NCI-H1694 treated with DMSO at 0.1 percent for 48 hours (cell line): ENCODE measurements at places on chromosomes 7 and 10.

- peak; percentile 53 for DNase-seq
Measured at GRCh38 chr10:15433850-15434537, 62.9 kb upstream of the FAM171A1 start.

- peak; percentile 57 for DNase-seq
Measured at GRCh38 chr7:33757563-33758165, 147.7 kb upstream of the BMPER start.

- DNase-seq: no peak
Measured at GRCh38 chr10:62057850-62058249, 156.4 kb downstream of the ARID5B start.

DNA sequence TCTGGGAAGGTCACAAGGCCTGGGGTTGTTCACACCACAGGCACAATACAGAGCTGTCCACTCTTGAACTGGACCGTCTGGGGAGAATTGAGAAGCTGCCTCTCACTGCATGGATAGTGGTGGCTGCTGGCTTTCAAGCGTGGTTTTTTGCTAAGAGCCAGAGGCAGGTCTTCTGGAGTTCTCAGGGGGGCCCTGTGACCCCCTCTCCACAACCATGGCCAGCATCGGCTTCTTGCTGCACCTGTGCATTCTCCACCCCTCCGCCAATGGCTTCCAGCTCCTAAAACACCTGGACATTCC is 140.3 kb downstream of the ADCY1 start:
- DNase-seq: no peak

- DNase-seq: no peak
Measured at GRCh38 chr10:46330894-46331293, 44.1 kb downstream of the ANTXRL start.

GRCh38 chr10:44898665-44899064 is 12.5 kb upstream of the TMEM72 start:
- DNase-seq: no peak

DNA sequence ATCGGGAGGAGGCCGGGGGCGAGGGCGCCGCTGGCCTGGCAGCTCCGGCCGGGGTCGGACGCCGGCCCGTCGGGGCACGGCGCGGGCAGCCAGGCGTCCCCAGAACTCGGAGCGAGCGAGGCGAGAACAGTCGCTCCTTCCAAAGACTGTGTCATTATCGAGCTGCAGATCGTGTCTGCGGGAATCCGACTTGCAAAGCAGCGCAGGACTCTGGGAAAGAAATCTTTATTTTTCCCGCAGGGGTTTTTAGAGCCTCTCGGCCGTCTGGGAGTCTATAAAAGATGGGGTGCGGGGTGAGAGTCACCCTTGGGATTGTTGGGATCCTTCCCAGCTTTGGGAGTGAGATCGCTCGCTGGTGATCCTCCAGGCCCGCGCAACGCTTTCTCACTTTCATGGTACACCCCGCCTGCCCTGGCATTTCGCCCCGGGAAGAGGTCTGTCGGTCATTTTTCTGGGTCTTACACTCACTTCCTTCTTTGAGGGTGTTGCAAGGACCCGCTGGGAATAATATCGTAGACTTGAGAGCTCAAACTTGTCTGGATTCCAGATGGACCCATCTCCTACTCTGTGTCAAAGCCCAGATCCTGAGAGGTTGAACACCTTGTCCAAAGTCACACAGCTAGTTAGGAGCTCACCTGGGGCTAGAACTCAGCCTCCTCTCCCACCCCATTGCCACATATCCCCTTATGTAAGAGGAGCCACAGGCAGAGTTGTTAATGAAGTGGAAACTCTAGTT is 1.0 kb downstream of the UBTD1 start:
- DNase-seq: no peak

DNA sequence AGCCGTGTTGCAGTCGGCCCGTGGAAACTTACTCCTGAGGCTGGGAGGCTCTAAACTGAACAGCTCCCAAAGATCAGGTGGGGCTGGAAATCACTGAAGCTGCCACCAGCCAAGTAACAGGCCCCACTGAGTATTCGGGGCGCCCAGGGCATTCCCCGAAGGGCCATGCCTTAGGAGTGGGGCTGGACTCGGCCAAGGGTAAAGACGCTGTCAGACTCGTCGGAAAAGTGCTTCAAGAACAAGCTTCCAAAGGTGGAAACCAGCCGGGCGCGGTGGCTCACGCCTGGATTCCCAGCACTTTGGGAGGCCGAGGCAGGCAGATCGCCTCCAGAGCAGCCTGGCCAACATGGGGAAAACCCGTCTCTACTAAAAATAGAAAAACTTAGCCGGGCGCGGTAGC is 102.8 kb downstream of the GALNT11 start:
- no peak for DNase-seq

GRCh38 chr10:114334301-114334700 is 70.0 kb downstream of the AFAP1L2 start:
- DNase-seq: no peak

- no peak for DNase-seq
Measured at GRCh38 chr7:66732439-66732838, 8.1 kb upstream of the RABGEF1 start.

- no peak for DNase-seq
Measured at GRCh38 chr10:125631806-125632205, 51.2 kb downstream of the TEX36 start.

DNA sequence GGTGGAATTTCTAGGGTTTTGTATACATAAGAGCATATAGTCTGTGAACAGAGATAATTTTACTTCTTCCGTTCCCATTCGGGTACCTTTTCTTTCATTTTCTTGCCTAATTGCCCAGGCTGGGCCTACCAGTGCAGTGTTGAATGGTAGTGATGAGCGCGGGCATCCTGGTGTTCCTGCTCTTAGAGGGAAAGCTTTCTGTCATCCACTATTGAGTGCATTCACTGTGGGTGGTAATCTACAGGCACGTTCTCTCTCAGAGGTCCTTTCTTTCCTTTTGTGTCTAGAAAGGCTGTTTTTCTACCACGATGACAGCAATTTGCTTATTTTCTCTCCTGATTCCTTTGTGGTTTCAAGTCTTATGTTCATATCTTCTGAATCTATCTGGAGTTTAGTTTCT is 65.0 kb downstream of the INPP5A start:
- no peak for DNase-seq

- DNase-seq: no peak
Measured at GRCh38 chr10:95920798-95921426, 13.1 kb downstream of the CC2D2B start.

- no peak for DNase-seq
Measured at GRCh38 chr7:138898255-138898654, 82.9 kb downstream of the KIAA1549 start.

DNA sequence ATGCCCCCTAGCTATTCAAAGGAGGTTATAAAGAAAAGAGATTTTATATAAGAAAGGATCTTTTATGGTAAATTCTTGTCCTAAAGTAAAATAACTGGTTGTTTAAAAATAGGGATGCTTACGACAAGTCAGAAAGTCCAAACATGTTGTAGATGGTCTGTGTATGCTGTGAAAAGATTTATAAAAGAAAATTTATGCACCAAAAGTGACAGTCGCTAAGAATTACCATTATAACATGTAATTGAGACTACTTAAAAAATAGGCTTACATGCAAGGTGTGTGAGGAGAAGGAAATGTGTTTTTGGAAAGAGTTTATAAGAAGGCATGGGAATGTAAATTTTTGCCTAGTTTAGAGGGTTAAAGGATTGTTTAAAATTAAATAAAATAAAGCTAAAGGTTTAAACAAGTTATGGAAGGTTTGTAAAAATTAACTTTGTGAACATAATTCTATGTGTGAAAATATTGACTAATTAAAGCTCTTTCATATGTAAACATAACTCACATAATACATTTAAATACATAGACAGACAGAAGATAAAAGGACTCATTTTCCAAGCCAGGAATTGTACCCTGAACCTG is 118.5 kb downstream of the LYZL1 start:
- DNase-seq: no peak

DNA sequence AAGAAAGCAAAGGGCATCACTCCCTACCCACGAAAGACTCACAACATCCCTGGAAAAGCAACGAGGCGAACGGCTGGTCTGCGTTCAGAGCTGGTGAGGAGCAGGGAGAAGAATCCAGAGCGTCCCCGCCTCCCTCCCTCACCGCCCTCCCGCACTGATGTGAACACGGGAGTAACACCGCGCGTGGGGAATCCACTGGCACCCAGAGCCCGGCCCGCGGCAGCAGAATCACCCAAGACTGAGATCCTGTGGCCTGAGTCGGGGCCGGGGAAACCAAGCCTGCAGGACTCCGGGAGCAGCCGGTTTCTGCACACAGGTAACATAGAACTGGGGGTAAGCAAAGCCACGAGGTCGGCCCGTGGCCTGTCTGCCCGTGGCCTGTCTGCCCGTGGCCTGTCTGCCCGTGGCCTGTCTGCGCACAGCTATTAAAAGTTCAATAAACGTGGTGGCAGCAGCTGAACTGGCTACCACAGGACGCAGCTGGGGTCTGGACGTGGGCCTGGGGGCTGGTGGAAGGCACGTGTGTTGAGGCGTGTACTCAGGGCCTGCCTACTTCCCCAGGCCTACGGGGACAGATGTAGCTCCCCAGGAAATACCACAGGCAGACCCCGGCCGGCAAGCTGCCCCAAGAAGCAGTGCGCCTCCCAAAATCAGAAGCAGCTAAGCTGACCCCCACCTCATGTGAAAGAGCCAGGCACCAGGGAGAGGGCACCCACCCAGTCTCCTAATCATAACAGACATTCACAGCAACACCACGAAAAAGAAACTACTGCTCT is 23.0 kb downstream of the DIP2C start:
- no peak for DNase-seq

DNA sequence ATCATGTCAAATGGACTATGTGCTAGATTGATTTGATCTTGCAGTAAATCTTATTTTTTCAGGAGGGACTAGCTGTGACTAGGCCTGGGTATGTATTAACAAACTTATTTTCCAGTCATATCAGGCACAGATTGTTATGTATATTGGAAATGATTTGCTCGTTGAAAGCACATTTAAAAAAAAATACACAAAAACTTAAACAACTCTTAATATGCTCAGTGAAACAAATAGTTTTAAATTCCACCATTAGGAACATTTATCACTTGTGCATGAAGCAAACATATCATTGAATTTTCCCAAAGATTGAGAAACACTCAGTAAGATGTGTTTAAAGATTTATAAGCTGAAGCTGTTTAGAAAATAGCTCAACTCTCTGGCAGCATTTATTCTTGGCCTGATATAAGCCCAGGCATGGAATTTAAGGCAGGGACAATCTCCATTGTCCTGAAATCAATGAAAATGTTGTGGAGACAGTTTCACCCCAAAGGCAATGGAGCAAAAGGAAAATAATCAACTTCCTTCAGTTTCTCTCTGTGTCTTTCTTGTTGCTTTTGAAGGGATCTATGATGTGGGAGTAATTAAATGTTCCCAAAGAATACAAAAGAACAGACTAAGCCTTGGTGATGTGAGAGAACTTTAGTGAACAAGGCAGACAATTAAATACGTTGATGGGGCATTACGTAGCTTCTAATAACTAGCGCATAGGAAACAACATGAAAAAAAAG is 250.3 kb downstream of the GPR37 start:
- no peak for DNase-seq

DNA sequence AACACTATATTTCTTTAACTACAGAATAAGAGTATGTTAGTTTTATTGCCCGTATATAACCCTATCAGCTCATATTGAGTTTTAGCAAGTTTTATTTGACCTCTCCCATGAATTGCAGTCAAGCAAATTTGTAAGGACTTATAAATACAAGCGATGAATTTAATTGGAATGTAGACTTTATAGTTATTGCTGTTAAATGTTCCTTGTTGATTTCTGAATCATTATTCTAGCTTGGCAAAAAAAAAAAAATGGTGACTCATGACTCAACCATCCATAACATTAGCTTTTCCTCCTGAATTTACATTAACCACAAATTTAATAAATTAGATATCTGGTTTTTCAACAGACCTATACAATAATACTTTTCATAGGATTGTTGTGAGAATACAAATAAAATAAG is 334.0 kb upstream of the LRRTM3 start:
- DNase-seq: no peak

DNA sequence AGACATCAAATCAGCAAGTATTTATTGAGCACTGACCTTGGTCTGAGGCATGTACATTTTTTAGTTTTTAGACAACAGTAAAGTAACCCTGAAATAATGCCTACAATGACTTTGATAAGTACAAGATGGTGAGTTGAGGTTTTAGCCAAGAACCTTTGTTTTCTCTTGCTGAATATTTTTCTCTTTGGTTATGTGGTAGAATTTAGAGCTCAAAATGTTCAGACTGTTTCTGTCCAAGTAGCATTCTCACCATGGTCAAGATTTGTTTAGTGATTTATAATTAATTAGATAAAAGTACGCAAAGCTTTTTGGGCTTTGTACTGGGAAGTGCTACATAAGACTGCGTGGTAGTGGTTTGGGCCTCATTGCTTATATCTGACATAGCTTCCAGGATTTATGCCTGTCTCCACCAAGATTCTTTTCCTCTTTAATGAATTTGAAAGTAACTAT is 102.4 kb downstream of the KAT6B start:
- DNase-seq: no peak

GRCh38 chr10:123241391-123242141 is 87.4 kb downstream of the BUB3 start:
- no peak for DNase-seq
